CD4-positive, alpha-beta T cell treated with Interleukin-17A for 1 hour (primary cell): ENCODE measurements at places on chromosomes 3 and 15.

- DNase-seq, result no peak
Observed at GRCh38 chr3:190272747-190273146, 49.5 kb downstream of the CLDN1 start.

DNA sequence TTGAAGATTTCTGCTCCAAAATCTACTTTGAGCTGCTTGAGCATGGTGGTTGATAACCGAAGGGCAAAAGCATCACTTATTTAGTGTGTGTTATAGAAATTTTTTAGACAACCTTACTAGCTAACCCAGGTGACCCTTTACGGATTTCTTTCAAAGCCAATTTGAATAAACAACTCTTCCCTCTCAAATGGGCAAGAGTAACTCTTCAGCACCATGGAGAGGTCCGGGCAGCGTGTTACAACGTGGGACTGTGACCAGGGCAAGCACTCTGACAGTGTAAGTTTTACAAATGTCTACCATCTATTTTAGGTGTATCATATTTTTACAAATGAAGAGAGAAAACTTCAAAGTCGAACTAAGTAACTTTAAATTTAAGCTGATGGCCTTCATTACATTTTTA is 471.8 kb downstream of the MFSD1 start:
- DNase-seq, result no peak

DNA sequence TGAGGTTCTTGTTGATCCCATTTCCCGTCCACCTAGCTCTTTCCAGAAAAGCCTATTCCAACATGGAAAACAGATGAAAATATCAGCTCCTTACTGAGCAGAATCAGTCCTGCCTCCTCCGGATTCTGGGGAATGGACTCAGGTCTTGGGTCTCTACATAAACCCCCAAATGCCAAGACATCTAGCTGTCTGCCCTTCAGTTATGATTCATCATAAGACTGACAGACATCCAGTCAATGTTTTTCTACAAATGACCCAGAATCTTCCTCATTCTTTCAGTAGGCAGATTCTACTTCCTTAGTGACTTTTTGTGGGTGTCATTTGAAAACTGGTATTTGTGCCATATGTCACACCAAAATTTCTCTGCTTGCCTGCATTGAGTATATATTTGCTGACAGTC is 103.0 kb upstream of the TGFBR2 start:
- DNase-seq, result no peak

GRCh38 chr3:183924956-183925355 is 40.3 kb upstream of the PARL start:
- DNase-seq, result no peak

DNA sequence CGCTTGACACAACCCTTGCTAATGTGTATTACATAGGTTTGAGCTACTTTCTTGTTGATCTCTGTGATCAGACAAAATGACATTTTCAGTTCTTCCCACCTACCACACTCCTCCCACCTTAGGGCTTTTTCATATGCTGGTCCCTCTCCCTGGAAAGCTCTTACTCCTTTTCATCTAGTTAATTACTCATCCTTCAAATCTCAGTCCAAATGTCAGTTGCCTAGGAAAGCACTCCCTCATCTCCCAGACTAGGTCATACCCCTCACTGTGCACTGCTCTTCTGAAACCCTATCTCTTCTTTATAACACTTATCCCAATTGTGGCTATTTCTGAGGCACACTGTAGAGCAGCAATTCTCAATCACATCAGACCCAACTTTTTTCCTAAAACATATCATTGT is 7.3 kb downstream of the ZNF106 start:
- DNase-seq, result no peak

- no peak for DNase-seq
Observed at GRCh38 chr3:66555214-66555844, 54.5 kb upstream of the LRIG1 start.

DNA sequence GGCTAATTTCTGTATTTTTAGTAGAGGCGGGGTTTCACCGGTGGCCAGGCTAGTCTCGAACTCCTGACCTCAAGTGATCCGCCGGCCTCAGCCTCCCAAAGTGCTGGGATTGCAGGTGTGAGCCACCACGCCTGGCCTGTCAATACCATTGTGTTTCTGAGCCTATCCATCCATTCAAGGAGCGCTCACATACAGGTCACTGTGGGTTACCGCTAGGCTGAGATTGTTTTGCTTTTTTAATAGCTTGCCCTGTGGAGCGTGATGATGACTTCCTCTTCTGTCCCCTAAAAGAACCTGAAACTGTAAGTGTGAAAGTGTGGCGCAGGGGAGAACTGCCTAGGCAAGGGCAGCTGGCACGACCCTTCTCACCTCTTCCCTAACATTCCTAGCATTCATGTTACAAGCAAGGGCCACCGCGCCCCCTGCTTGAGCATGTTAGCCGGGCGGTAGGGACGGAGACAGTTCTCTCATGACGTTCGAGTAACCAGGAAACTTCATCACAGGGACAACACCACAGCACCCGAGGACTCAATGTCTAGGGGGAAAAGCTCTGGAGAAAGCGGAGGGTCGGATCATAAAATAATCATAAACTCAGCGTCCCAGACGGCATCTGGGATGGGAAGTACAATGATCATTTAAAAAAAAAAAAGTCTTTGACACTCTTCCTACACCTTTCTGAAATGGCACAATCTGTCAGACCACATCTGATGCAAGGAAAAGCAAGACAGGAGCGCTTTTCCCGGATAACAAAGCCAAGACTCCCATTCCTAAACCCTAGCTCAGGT is 790 bp downstream of the LAMP3 start:
- DNase-seq, result peak; percentile 32

GRCh38 chr3:169999433-169999832 is 32.8 kb downstream of the SEC62 start:
- DNase-seq, result no peak

GRCh38 chr3:189632242-189632641 is 1.1 kb downstream of the TP63 start:
- DNase-seq, result no peak

DNA sequence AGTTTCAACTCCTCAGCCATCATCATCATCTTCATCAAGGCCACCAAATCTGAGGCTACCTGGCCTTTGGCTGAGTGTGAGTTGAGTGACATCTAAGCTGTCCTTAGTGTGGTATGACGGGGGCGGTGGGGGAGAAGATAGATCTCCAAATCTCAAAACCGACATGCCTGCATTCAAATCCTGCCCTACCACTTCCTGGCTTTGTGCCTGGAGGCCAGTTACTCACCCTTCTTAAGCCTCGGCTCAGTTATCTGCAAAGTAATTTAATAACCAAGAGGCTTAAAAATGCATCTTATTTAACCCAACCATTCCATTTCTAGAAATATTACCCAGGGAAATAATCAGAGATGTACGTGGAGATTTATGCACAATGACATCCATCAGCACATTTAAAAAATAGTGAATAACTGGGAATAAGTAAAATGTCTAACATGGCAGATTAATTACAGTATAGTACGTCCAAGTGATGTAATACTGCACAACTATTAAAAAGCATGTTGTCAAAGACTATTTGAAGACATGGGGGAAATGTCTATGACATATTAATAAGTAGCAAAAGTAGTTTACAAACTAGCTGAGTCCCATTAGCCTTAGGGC is 167.4 kb downstream of the NTRK3 start:
- no peak for DNase-seq

DNA sequence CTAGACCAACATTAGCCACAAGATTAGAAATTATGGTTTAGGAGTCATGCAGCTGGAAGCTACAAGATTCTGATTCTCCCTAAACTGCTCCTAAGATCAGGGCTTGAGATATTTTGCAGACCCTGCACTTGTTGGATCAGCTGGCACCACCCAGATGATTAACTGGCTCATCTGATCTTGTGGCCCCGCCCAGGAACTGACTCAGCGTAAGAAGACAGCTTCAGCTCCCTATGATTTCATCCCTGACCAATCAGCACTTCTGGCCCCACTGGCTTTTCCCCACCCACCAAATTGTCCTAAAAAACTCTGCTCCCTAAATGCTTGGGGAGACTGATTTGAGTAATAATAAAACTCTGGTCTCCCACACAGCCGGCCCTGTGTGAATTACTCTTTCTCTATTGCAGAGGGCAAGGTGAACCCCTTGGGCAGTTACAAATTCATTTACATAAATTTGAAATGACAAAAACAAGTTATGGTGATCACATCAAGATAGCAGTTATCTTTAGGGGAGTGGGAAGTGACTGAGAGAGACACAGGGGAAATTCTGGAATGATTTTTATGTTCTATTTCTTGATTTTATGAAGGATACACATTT is 76.5 kb downstream of the CD200R1L start:
- DNase-seq, result no peak

DNA sequence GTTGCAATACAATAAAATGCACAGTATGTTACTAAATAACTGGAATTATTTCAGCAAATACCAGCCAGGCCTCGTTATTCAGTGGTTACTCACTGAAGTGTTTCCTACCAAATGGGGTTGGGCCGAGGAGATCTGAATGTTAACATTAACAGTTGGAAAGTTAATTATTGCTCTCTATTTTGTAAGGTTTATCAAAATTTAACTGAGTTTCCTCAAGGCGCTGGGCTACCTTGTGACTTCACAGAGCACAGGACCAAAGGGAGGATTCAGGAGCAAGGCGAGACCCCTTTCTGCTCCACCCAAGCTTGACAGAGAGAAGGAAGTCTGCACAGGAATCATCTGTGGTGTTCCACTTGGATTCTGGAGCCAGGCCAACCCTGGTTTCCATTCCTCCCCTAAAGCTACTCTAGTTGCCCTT is 21.6 kb downstream of the ADAMTS9 start:
- no peak for DNase-seq

DNA sequence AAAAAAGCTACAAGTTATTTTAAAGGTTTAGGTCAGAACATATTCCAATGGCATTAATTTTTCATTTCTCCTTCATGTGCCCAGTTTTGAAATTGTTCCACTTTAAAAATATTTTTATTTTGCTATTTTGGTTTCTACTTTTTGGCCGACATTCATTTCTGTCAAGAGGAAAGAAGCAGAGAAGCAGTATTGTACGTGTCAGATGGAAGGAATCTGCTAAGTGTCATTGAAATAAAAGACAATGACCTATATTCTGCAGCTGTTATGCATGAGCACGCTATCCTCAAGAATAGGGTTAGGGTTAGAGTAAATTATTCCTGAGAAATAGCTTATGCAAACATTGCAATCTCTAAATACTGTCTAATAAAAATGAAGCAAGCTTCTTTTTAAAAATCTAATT is 941.7 kb downstream of the TUSC7 start:
- no peak for DNase-seq

- no peak for DNase-seq
Observed at GRCh38 chr3:71195492-71195891, 388.0 kb downstream of the FOXP1 start.

DNA sequence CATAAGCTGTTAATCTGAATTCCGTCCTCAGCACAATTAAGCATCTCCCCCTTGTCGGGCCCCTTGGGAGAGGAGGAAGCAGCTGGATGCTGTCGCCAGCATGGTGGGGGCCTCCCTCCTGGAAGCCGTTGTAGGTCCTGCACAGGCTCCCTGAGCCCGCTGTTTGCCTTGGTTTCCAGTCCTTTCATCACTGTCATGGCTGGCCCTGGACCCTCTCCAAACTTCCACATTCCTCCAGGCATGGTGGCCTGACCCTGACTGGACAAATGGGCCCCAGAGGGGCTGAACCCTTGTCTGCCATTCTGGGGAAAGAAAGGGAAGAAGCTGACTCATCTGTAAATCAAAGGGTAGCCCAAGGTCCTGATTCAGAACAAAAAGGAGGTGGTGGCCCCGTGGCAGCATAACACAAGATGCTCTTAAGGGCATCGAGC is 300.5 kb upstream of the LRRFIP2 start:
- no peak for DNase-seq

- DNase-seq, result peak; percentile 36
Observed at GRCh38 chr15:82044373-82045178, 1.2 kb downstream of the MEX3B start.

- no peak for DNase-seq
Observed at GRCh38 chr3:186021673-186022362, 84.0 kb upstream of the TRA2B start.

DNA sequence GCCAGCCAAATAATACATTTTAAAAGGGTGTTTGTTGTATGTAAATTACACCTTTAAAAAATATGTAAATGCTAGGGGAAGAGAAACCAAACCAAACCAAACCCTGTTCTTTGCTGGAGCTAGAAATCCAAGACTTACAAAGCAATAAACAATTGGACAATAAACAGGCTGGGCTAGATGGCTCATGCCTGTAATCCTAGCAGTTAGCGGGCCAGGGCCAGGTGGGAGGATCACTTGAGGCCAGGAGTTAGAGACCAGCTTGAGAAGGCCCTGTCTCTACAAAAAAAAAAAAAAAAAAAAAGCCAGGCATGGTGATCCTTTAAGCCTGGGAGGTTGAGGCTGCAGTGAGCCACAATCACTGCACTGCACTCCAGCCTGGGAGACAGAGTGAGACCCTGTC is 12.5 kb downstream of the STOML1 start:
- no peak for DNase-seq

DNA sequence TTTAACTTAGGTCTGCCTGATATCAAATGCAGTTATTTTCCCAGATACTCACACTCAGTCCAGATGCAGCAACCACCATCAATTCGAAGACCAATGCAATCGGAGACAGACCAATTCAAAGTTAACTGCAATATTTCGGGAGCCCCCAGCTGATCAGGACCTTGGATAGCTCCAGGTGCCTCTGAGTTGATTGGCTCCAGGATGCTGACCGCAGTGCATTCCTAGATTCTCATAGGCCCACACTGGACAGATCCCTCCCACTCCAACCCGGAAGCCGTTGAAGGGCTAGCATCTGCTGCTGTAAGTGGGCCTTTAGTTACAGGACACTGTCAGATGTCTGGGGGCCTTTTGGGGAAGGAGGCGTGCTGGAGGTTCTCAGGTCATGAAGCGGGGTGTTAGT is 89.5 kb upstream of the ATP2B2 start:
- DNase-seq, result peak; percentile 34

- DNase-seq, result no peak
Observed at GRCh38 chr3:147391781-147392624, 14.3 kb downstream of the ZIC4 start.

DNA sequence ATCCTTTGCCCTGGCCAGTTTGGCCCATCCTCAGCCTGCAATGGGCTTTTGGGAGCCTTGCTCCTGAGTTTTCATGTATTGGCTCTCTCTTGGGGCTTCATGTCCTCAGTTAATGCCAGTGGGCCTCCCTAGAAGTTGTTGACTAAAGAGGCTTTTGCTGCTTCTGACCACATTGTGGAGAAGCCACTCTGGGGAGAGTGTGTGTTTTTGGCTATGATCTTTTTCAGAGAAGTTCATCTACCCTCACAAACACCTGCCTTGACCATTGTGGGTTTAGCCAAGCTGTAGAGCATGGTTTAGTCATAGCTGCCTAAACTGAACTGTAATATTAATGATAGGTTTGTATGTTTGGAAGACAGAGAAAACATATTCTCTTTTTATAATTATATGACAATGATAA is 6.0 kb downstream of the MRAS start:
- no peak for DNase-seq
